ENCODE measurements at places on chromosomes 3 and 15.

- peak; percentile 74 for DNase-seq
These were observed 11.8 kb downstream of the AAGAB start for GRCh38 chr15:67242708-67243111.

DNA sequence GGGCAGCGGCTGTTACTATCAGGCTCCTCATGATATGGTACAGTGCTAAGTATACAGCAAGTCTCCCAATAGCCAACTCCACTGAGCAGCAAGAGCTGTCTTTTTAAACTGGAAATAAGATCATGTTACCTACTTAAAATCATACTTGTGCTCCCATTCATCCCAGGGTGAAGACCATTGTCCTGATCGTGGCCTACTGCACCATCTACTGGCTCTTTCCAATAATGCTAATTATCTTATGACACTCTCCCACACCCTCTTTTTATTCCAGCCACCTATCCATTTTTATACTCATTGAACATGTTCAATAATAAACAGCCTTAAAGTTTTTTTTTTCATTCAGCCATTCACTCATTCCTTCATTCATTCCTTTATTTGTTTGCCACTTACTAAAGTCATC, 117.7 kb downstream of the GBE1 start:
- DNase-seq: peak; percentile 33

GRCh38 chr3:43071313-43071893, 34.5 kb downstream of the POMGNT2 start:
- DNase-seq: no peak

DNA sequence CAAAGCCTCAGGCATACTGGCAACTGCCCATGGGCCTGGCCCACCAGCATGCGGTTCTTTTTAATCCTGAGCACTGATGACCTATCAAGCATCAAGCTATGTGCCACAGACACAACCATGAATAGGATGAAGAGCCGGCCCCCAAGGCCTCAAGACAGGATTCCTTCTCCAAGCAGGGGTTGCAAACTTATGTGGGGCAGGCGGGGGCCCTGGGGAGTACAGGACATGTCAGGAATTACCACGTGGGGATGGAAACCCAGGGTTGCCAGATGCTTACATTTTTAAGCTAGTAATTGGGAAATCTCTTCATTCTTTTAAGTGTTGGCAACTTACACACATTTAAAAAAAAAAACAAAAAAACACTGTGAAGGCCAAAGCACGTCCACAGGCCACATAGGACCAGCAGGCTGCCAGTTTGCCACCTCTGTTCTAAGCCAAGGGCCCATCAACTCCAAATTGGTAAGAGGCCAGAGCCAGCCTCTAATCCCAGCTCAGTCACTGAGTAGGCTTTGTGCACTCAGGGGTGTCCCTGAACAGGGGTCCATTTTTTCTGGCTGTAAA, 32.8 kb downstream of the BDH1 start:
- peak; percentile 97 for DNase-seq

DNA sequence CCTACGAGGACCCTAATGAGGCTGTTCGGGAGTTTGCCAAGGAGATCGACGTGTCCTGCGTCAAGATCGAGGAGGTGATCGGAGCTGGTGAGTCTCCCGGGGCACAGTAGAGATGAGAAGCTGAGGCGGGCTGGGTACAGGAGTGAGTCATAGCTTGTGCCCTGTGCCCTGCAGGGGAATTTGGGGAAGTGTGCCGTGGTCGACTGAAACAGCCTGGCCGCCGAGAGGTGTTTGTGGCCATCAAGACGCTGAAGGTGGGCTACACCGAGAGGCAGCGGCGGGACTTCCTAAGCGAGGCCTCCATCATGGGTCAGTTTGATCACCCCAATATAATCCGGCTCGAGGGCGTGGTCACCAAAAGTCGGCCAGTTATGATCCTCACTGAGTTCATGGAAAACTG, 17.9 kb downstream of the EPHB3 start:
- no peak for DNase-seq

- DNase-seq: no peak
These were observed 179.8 kb upstream of the TPM1 start for GRCh38 chr15:62862717-62863116.

GRCh38 chr15:76338486-76339304, 2.1 kb downstream of the ISL2 start:
- no peak for DNase-seq

DNA sequence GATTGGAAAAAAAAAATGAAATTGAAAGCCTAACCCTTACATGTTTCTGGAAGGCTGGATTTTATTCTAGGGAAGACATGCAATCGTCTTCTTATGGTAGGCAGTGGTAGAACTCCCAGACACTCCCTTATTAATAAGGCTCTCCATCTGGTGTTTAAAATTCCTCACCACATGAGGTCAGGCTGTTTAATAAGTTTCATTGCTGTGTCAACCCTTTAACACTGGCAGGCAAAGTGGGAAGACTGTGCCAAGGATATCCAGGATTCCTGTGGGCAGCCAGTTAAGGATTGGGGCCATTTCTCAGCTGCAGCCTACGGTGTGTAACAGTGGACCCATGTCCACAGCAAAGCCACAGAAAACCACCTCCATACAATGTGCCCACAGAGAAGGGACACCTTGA, 225.5 kb upstream of the CHRM5 start:
- no peak for DNase-seq

GRCh38 chr15:48143856-48144255, 23.1 kb downstream of the SLC24A5 start:
- no peak for DNase-seq

- DNase-seq: no peak
These were observed 52.4 kb upstream of the XRN1 start for GRCh38 chr3:142500211-142500610.

DNA sequence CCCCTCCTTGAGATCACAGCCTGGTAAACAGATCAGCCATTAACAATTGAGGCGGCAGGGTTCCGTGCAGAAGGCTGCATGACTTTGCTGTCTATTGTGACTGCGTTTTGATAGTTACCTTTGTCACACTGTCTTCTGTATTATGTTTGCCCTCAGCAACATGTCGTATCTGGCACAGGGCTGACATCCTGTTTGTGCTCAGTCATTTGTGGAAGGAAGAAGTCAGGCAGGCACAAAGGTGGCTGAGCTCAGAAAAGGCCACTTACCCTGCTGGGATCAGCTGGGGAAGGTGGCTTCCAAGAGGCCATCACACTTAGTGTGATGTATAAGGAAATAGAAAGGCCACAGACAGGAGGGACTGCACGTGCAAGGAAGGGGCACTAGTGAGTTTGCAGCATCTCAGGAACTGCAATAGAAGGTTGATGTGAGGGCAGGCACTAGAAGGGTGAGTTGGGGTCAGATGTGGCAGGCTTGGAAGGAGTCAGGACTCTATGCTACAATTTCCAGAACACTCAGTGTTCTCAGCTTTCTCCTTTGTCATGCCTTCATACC, 13.4 kb downstream of the PML start:
- no peak for DNase-seq

DNA sequence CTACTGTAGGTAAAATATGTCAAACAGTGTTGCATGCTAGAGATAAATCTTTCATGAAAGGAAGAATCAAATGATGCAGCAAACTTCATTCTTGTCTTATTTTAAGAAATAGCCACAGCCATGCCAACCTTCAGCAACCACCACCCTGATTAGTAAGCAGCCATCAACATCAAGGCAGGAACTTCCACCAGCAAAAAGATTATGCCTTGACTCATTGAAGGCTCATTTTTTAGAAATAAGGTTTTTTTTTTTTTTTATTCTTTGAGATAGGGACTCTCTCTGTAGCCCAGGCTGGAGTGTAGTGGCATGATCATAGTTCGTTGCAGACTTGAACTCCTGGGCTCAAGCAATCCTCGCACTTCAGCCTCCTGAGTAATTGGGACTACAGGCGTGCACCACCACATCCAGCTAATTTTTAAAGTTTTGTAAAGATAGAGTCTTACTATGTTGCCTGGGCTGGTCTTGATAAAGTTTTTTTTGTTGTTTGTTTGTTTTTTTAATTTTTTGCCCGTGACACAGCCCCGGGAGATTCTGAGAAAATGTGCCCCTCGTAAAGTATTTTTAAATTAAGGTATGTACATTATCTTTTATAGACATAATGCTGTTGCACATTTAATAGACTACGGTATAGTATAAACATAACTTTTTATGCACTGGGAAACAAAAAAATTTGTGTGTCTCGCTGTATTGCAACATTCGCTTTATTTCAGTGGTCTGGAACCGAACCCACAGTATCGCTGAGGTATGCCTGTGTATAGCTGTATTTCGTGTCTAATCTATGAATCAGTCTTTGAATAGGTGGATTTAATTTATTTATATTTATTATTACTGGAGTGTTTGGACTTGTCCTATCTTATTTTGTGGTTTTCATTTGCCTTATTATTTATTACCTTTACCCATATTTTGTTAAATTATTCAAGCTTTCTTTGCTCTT, 23.3 kb downstream of the SNRK start:
- no peak for DNase-seq

- DNase-seq: peak; percentile 13
These were observed 4.1 kb downstream of the PLA2G4F start for GRCh38 chr15:42152196-42152920.

- no peak for DNase-seq
These were observed 246.5 kb downstream of the TBL1XR1 start for GRCh38 chr3:176950743-176951142.

DNA sequence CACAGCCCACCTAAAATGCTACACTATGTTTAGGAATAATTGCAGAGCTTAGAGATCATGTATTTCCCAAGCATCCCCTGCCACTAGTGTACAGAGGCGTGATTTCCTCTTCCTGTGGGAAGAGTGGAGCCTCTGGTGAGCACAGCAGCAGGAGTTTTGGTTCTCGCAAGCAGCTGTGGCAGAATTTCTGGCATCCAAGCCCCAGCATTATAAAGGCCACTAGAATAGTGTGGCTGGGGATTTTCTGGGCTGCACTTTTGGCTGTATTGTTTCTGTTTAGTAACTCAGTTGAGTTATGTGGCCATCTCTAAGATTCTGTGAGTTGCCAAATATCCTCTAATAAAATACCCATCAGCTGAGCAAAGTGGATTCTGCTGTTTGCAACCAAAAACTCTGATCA, 64.7 kb downstream of the GPR176 start:
- DNase-seq: peak; percentile 72

Data from fibroblast of gingiva (primary cell).